Neural crest cell (in vitro differentiated cells): ENCODE measurements at places on chromosomes 6 and 20.

- DNase-seq: no peak
Measured at GRCh38 chr6:53579338-53579737, 34.4 kb upstream of the GCLC start.

GRCh38 chr6:39342692-39343395 is 20.3 kb upstream of the KCNK16 start:
- DNase-seq: no peak

DNA sequence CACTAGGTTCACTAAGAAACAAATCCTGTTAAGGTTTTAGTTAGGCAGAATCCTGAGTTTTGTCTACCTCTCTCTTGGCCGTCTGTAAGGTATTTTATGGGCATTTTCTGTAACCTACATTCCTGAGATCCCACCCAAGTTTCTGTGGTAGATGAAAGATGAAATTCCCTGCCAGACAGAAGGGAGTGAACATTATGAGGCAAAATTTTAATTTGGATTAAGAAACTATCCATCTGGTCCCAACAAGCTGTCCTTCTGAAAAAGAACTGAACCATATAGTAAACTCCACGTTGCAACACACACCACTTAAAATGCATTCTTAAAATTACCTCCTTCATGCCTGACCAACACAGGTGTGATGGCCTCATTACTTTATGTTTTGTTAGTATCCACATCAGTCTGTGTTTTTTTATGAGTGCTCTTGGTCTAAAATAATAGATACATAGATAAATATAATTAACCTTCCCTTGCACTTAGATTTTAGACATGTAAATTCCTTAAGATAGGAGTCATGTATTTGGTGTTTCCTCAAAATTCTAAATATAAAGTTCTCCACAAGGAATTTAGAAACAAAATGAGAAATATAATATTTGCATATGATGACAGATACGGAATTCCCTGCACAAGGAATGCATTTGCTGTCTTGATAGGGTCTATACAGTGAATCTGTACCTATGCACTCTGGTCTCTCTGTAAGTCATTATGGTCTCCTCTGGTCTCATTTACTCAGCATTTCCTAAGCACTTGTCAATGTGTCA is 86.5 kb downstream of the CHD6 start:
- no peak for DNase-seq

DNA sequence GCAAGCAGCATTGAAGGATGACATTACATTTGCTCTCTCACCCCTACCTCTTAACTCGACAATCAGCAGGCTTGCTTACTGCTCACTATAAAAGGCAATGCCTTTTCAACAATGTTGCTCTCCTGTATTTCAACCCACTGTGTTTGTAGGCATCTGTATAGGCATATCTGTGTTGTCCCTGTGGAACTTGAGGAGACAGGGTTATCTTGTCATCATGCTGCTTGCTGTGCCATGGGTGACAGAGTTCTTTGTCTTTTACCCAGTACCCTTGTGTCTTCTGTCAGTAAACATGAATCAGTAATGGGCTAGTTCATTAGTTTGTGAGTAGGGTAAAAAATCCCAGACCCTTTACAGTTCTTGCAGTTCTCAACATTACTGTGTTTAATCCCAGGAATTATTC is 25.2 kb downstream of the PHF3 start:
- no peak for DNase-seq

GRCh38 chr6:138440758-138441357 is 36.8 kb downstream of the HEBP2 start:
- no peak for DNase-seq

- no peak for DNase-seq
Measured at GRCh38 chr6:157763129-157763903, 59.7 kb upstream of the SNX9 start.

DNA sequence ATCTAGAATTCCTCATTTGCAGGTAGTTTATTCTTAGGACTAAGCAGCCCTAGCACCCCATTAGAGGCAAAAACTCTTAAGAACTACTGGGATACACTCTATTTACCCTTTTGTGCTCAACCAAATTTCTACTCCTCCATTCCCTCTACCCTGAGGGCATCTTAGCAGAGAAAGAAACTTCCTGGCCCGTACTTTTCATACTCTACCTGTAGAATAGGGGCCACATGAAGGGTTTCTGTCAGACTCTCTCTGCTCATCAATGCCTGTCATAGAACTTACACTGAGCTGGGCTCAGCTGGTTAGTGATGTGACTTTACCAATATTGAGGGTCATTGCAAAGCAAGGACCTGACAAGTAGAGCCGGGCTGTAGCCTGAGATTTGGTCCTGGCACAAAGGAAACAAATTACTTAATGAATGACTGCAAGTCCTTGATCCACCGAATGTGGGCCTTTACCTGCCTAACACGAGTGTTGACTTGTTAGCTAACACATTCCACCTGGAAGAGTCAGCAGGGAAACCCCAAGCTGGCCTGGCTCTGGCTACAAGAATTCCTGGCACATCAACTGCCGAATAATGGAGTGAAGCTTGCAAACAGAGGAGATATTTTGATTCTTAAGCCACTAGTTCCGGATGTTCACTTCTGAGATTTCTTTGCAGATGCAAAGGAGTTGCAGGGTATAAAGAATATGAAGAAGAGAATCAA is 280.5 kb upstream of the JAG1 start:
- no peak for DNase-seq

DNA sequence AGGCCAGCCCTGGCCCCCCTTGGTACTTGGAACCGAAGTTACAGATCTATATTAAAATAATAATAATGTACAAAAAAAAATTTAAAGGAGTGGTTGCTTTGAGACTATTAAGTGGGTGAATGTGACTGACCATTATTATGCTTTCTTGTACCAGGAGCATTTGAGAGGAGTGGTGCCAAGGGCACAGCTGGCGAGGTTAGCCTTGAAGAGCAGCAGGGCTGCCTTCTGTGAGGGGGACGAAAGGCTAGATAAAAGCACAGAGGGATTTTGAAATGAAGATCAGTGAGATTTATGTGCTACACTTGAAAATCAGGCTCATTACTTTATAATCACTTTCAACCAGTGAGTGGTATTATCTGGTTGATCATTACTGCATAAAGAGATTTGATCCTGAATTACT is 48.6 kb downstream of the FIG4 start:
- no peak for DNase-seq

DNA sequence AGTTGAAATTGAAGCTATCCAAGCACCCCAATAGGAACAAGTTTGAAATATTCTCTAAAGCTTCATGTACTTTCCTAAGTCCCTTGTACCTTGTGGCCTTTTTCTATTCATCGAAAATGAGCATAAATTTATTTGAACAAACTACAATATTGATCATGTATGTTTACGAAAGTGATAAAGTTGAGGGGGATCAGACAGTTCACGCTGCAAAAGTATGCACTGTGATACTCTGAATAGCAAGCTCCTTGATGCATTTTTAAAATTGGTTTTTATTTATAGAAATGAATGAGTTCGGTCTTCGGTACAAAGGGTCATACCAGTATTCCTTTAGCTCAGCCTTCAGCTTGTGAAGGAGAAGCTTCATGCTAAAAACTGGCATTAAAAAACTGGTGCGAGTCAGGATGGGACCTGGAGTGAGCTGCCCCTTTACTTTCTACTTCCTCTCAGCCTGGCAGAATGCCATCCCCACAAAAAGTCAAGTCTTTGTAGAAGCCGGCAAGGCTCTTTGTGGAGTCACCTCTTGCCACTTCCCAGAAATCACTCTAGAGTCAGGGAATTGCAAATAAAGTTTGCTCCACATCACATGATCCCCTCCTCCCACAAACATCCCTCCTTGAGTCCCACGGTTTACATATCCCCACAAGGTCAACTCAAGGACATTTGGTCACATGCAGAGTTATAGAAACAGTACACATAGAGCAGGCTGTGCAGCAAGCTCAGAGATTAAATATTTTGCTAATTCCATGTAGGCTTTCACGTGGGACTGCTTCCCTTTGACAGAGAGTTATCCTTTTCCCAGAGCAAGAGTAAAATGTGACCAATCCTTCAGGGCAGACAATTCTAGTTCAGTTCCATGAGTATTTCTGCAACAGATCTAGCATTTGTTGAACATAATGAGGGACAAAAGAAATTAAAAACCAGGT is 34.6 kb upstream of the ADGRF1 start:
- no peak for DNase-seq

DNA sequence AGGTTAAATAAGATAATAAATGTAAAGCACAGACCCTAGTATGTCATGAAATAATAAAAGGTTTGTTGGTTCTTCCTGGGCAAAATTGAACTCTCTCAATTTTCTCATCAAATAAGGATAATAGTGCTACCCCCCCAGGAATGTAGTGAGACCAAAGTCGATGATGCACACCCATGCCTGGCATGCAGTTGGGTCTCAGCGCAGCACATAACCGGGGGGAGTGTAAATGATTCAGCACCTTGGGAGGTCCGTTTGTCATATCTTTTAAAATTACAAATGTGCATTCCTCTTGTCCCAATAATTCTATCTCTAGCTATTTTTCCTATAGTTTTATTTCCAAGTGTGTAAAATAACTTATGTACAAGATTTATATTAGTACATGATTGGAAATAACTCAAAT is 31.3 kb upstream of the CCDC167 start:
- DNase-seq: no peak

- no peak for DNase-seq
Measured at GRCh38 chr6:161079566-161080262, 88.1 kb downstream of the MAP3K4 start.

DNA sequence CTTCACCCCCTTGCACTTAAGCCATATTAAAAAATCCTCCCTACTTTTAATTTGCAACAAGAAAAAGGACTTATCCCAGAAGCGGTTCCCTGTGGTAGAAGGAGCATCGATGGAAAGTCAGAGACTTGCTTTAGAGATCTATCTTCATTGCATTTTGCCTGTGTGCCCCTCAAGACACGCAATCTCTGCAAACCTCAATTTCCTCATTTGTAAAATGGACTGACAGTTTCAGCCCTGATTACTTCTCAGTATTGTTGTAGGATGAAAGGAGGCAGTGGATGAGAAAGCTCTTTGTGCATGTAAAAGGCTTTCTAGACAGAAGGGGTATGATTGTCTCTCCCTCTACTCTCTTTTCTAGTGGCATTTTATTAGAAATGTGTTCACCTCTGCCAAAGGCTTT is 410.2 kb downstream of the CDC5L start:
- no peak for DNase-seq

- no peak for DNase-seq
Measured at GRCh38 chr6:54085047-54085446, 26.2 kb upstream of the MLIP start.

- peak; percentile 65 for DNase-seq
Measured at GRCh38 chr6:28657769-28658465, 132.2 kb downstream of the GPX5 start.

- no peak for DNase-seq
Measured at GRCh38 chr20:49893242-49894072, 21.9 kb downstream of the SPATA2 start.

- no peak for DNase-seq
Measured at GRCh38 chr6:34152042-34152524, 6.2 kb upstream of the GRM4 start.

DNA sequence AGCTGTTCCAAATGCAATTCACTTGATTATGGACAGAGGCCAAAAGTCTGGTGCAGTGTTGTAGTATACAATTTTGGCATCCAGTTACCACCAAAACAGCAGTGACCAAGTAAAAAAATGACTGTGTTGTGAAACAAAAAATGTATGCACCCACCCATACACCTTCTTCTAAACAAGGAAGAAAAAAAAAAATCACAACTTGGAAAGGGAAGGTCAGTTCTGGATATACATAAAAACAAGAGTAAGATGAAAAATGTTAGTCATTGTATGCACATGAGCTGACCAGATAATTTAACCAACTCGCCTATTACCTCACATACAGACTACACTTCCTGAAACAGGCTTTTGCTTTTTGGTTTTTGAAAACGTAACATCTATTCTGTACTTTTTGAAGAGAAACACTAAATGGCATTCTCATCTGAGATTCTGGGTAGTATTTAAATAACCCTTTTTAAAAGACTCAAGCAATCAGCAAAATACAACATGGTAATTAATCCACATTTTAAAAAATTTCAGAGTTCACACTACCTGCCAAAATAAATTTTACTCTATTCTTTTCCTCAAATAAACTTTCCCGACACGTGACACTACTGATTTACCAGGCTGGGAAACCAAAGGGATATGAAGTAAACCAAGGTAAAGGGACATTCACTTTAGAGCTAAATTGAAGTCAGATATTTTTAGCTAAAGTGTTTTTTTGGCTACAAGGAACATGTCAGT is 141.6 kb upstream of the SHLD1 start:
- no peak for DNase-seq

DNA sequence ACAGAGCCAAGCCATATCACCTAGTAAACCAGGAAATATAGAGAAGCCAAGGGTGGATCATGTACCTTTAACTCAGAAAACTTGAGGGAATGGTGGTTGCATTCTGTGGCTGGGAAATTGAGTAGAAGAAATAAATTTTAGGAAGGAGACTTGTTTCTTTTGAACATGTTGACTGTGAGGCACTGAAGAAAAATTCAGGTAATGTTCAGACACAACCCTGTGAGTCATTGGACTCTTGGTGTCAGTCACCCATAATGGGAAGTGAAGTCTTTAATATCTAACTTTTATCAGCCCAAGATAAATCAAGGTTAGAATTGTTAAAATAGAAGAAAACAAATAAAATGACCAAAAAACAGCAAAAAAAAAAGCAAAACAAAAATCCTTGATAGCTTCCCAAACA is 98.8 kb upstream of the GRIK2 start:
- no peak for DNase-seq

GRCh38 chr6:7758456-7758855 is 32.6 kb downstream of the BMP6 start:
- DNase-seq: no peak

DNA sequence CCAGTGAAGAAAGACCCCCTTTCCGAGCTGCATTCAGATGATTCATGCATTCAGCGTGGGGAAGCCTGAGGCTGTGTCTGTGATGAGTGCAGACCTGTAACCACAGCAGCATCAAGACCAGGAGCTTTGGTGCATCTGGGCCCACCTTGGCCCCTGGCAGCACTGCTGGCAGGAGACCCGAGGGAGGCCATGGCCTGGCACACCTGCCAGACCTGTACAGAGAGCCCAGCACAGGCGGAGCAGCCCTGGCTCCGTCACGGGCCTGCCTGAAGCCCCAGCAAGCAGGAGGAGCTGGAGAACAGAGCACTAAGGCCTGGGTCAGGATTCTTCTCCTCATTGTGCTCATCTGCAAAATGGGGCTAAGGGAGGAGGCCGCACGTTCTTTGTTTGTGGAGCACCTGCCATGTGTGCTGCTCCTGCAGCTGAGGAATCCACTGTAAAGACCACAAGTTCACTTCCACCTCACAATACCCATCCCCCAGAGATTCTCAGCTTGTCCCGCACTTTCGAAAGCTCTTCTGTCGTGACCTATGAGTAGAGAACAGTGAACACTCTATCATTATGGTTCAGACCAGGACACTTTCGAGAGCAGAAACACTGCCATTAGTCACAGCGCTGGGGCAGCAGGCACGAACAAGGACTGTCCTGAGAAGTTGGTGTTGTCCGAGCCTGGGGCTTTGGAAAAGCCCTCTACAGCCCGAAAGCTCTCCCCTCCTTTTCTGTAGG is 144.4 kb upstream of the CST7 start:
- DNase-seq: no peak

GRCh38 chr6:154914288-154914687 is 80.8 kb upstream of the TIAM2 start:
- DNase-seq: no peak

- DNase-seq: no peak
Measured at GRCh38 chr20:20023395-20023794, 6.2 kb downstream of the NAA20 start.

GRCh38 chr6:10351791-10352190 is 63.1 kb downstream of the TFAP2A start:
- no peak for DNase-seq
